ENCODE measurements at places on chromosomes 5 and 9.

GRCh38 chr5:75510836-75511434 lies 494 bp downstream of the CERT1 start:
- no peak for DNase-seq

DNA sequence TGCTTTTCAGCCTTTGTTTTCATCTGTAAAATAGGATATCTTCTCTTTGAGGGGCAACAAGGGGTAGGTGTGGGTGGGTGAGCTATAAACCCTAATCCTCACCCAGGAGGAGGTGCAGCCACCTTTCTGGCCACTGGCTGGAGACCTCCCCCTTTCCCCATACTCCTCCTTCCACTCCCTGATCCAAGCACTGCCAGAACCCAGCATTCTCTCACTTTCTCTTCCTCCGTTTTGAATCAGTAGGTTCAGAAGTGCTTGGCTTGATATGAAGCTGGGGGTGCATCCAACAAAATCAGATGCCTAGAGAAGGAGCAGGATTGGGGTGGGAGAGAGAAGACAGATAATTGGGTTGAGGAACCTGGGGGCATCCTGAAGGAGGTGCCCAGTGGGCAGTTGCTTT lies 6.8 kb upstream of the NSD1 start:
- no peak for DNase-seq

GRCh38 chr9:113486327-113486726 lies 22.8 kb downstream of the RGS3 start:
- no peak for DNase-seq

DNA sequence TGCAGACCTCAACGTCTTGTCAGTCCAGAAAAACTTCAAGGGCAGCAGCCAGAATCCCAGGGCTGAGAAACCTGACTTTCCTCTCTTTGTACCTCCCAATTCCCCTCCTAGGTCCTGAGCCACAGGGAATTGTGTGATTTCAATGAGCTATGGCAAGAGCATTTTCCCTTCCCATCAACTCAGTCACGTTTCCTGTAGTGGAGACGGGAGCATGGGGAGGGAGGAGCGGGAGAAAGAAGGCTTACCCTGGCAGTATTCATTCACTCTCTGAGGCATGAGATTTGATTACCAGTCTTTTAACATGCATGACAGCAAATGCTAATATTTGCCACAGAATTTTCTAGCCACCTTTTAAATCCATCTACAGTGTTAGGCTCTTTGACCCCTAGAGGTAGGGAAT lies 109.4 kb upstream of the TBCA start:
- no peak for DNase-seq

DNA sequence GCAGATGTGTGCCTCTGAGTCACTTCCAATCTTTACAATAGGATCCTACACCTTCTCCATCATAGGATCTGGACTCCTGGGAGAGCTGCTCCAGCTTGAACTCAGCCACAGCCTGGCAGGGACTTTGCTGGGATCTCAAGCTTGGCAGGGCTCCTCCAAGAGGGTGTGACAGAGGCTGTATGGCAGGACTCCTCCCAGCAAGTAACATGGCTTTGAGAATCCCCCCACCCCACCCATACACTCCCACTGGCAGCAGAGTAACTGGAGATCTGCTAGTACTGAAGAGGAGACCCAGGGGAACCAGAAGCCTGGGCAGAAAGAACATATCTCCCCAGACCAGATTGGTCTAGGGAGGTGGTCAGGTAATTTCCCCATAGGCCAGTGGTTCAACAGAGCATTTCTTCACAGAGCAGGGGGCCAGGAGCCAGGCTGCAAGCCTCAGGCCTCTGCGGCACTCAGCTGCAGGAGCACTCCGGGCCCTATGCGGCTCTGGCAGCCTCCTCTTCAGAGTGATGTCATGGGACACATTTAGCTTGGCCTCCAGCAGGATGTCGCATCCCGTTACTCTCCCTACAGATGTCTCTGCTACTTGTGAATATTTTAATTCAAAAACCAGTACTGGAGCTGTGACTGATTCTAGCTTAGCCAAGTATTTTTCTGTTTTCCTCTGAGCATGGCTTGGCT lies 1.7 kb upstream of the ACSL6 start:
- no peak for DNase-seq

DNA sequence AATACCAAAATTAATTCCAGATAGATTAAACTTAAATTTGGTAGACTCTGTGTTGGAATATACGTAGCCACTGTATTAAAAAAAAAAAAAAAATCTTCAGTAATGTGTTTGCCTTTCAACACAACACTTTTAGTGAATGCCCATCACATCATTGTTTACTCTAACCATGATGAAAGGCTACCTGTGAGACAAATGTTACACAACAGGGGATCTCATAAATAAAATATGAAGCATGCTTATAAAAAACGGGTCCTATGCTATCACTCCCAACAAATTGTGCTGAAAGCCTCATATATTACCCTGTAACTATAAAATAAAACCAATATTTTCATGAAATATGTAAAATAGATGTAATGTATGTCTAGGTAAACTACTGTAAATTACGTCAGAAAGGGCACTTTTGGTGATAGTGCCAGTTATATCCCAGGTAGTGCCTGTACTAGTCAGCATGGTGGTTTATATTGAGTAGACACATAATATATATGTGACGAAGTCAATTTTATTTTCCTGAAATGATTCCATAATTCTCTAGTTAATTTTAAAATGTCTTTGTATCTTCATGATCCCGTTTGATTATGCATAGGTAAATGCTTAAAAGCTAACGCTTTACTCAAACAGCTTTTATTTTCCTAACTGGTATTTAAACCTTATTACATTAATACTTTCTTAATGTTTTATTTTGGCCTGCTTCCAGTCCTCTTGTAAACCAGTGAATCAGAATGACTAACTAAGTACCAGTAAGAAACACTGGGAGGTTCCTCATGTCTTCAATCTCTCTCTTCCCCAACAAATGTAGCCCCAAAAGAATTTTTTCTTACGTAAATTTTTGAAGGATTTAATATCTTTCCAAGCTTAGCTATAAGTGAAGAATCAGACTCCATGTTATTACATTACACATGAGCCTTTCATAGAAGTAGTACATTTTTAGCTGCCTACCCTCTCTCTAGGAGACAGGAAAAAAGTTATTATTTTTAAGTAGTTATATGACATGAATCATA lies 420.3 kb downstream of the GABRG2 start:
- DNase-seq = no peak

DNA sequence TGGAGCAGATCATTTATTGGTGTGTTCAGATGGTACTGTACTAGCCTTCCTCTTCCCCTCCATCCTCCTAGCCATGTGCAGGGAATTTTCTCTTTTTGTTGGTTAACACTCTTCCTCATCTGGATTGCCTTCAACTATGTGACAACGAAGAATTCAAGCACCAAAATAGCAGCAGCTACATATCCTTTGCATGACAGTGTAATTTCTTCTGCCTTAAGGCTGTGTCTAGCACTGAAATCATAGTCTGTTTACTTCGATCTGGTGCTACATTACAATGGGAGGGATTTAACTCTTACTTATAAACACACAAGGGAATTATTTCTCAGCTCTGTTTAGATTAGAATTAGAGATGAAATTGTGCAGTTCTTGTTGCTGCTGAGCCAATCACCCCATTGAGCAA lies 260.4 kb downstream of the ARL15 start:
- DNase-seq = peak; percentile 91

- no peak for DNase-seq
Measured at GRCh38 chr5:174832025-174832424, 107.6 kb downstream of the MSX2 start.

GRCh38 chr5:59287884-59288283 lies 605.6 kb downstream of the PDE4D start:
- no peak for DNase-seq

GRCh38 chr9:127963359-127964064 lies 17.3 kb downstream of the EEIG1 start:
- no peak for DNase-seq

DNA sequence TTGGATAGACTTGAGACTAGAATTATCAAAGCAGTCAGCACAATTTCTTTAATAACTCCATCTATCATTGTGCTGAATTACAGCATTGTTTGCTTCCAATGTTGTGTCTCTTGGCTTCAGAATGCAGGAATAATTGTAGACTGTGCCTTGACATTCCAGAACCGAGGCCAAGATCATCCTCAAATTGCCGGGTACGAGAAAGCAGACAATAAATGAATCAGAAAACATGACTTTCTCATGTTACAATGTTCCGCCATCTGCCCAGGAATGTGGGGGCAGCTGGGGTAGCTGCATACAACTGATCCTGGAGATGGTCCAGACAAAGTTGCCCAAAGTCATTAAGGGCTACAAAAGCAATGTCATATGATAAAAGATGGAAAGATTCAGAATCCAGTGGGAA lies 206.2 kb upstream of the SGCD start:
- DNase-seq = peak; percentile 34

- DNase-seq = no peak
Measured at GRCh38 chr9:136771907-136772415, 7.6 kb upstream of the LCN15 start.

DNA sequence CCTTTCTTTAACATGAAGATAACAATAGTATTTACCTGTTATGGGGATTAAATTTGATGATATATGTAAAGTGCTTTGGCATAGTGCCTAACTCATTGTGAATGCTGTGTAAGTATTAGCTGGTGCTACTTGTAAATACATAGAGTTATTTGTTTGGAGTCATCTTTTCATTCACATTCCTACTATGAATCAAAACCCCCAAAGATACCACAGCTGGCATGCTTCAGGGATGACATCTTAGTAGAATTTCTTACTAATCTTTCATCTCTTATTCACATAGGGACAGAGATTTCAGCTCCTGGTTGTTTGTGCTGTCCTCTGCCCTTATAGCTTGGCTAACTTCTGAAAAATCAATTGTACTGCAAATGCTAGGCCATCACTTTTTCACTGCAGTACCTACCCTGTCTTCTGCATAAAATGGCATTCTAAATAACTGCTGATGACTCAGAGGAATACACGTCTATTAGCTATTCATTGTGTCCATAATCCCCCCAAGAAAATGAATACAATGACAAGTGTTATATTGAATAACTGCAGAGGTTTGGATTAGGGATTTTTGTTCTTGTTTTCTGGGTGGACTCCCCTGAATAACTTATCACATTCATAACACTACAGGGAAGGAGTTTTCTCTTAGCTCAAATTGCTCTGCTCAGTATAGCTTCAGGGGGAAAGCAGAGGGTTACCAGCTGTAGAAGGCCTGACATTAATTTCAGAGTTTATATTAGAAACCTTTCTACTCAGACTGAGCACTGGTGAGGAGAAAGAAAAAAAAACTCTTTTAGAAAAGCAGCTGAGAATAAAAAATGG lies 192.2 kb upstream of the C9orf72 start:
- no peak for DNase-seq

GRCh38 chr5:82512025-82512424 lies 233.9 kb upstream of the RPS23 start:
- DNase-seq = no peak

DNA sequence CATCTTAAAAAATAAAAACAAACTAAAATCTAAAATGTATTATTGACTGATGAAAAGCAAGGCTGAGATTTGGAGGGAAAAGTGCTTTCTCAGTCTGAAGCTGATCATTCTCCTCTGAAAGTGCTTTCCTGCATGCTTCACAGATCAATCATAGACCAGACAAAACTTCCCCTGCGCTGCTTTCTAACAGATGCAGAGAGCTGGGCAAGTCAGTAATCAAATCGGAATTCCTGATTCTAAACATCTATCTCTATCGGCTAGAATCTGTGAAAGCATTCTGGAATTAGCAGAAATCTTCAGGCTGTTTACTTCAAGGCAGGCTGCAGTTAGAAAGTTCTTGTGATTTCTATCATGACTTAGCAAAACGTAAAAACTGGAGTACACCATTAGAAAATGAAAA lies 15.6 kb upstream of the FAM81B start:
- no peak for DNase-seq

GRCh38 chr5:77086368-77086688 lies 757 bp downstream of the ZBED3 start:
- DNase-seq = no peak

GRCh38 chr5:119275146-119275545 lies 80.7 kb upstream of the TNFAIP8 start:
- peak; percentile 50 for DNase-seq

GRCh38 chr9:123773783-123774182 lies 156.1 kb downstream of the DENND1A start:
- no peak for DNase-seq

- peak; percentile 28 for DNase-seq
Measured at GRCh38 chr5:75342836-75343235, 5.8 kb downstream of the HMGCR start.

DNA sequence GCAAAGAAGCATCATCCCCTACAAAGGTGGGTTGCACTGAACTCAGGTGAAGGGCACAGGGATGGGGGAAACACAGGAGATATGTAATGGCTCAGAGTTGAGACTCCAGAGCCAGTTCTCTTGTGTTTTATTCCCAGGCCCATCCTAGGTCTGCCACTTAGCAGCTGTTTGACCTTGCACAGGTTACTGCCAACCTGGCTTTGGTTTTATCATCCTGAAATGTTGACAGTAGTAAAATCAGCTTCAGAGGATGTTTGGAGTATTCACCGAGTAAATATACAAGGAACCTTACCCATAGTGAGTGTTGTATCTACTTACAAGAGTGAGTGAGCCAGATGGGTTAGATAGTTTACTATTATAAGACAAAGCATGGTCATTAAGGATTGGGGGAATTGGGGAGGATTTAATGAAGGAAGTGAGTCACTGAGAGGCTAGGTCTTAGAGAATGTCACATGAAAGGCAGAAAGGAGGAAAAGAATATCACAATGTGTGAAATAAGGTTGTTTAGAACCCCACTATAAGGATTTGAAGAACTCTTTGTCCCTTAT lies 141.3 kb downstream of the MAN2A1 start:
- DNase-seq = peak; percentile 45

- DNase-seq = no peak
Measured at GRCh38 chr5:1001406-1002270, 7.0 kb upstream of the NKD2 start.

DNA sequence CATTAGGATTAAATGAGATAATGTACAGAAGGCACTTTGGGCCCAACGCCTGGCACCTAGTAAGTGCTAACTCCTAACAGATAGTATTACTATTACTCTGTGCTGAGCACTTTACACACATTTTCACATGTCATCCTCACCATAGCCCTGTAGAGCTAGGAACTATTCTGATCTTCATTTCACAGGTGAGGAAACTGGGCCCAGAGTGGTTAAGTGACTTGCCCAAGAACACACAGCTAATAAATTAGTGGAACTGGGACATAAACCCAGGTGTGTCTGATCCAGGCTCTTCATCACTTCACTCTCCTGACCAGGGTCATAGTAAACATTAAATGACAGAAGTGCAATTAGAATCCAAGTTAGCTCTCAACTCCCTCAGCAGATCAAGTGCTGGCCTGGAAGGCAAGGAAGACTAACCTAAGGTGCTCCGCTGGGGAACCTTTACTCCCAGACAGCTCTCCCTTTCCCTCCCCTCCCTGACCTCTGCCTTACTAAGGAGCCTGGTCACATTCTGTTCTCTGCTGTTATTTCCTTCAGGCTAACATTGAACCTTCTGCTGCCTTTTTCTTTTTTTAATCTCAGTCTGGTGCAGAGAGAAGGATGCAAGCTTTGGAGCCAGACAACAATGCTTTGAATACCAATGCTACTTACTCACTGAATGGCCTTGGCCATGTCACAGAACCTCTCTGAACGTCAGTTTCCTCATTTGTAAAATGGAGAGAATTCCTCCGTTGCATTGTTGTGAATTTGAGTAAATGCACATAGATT lies 4.1 kb upstream of the ADRA1B start:
- DNase-seq = peak; percentile 92

Measured in EH (cell line).